ENCODE measurements at places on chromosomes 1 and 21. TPM values are rescaled to one million over a fixed set of nuclear protein-coding genes. Genes with fewer than 3 reads are reported as not detected.

CRYBG2 gene
- not detected for total RNA-seq

RXFP4 gene
- 0.14 TPM for total RNA-seq

MCM3AP gene
- 87.0 TPM for total RNA-seq

NBPF9 gene
- 15.8 TPM for total RNA-seq

AMY1C gene
- not detected for total RNA-seq

TTC22 gene
- total RNA-seq: not detected

EMC1 gene
- 73.3 TPM for total RNA-seq

DFFA gene
- total RNA-seq: 78.3 TPM

KCNJ6 gene
- total RNA-seq: under 0.01 TPM

IPO9 gene
- total RNA-seq: 24.9 TPM

CD58 gene
- total RNA-seq: 17.5 TPM

ZNF648 gene
- not detected for total RNA-seq
